ENCODE measurements at places on chromosomes 2 and 18.

- no peak for DNase-seq
Measured at GRCh38 chr2:207768168-207768865, 1.4 kb downstream of the FZD5 start.

DNA sequence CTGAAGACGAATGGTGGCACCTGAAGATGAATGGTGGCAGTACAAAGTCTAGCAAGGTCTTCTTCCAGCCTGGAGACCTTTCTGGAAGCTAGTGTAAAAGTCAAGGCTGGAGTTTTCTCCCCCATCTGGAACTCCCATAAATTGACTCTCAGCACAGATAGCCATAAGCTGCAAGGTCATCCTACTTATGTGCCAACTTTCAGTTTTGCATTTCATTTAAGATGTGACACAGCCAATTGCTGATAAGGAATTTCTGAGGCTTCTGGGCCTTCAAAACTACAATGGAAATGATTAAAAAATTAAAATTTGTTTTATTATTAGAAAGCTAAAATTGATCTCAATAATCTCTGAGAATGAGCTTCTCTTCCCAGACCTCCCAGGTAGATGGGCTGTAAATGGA is 10.2 kb downstream of the XDH start:
- DNase-seq, result no peak

GRCh38 chr2:107313316-107313715 is 427.3 kb upstream of the ST6GAL2 start:
- no peak for DNase-seq

- no peak for DNase-seq
Measured at GRCh38 chr2:74406035-74406434, 15.4 kb downstream of the C2orf81 start.

GRCh38 chr2:3323360-3324035 is 54.1 kb downstream of the EIPR1 start:
- no peak for DNase-seq

- no peak for DNase-seq
Measured at GRCh38 chr2:154952346-154952980, 254.0 kb downstream of the KCNJ3 start.

Data from NCI-H187 (cell line).